Activated naive CD4-positive, alpha-beta T cell (primary cell): ENCODE measurements at places on chromosomes 5 and 9.

- DNase-seq, result no peak
These were observed 164.2 kb downstream of the SEMA6A start for GRCh38 chr5:116410336-116410890.

DNA sequence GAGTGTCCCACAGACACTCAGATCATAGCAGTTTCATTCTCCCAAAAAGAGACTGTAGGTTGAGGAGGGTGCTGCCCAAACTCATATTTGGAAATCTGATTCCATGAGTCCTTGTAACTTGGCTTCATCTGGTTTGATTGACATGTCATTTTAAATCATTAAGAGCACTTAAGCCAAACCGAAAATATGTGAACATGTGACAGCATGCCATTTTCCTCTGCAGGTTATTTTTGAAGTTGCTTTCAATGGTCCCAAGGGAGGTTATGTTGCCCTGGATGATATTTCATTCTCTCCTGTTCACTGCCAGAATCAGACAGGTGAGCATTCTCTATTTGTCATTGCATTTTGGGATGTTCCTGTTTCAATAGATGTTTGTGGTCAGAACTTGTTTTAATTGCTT, 87.6 kb downstream of the MAMDC2 start:
- DNase-seq, result no peak

- no peak for DNase-seq
These were observed 59.2 kb downstream of the TNC start for GRCh38 chr9:115058684-115059315.

- no peak for DNase-seq
These were observed 47.1 kb downstream of the MAPKAP1 start for GRCh38 chr9:125659954-125660353.
